ENCODE measurements at places on chromosomes 12 and 14.

DNA sequence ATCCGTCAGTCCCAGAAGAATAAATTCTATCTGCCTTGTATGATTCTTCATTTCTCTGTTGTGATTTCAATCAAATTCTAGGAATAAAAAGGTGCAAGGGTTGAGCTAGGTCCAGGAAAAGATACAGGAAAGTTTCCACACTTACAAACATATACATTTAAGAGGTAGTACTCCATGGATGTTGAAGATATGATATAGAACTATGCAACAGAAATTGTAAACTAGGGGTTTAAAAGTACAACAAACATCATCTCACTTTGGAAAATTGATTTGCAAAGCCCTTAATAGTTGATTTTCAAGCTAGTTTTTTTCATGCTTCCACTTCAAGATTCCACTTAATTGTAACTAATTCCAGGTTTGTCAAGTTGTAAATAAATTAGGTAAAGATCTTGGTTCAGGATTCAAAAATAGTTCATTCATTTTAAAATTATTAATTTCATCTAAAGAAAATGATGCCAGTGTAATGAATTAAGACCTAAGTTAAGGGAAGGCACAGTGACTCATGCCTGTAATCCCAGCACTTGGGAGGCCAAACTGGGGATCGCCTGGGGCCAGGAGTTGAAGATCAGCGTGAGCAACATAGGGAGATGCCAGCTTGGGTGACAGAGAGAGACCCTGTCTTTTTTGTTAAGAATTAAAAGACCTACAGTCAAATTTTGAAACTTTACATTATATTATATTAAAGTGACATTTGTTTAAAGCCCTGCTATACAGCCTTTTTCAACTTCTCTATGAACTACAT, at the start of gene OR6C70:
OR6C70 (minus strand) TSS at position 51 of the 742 bp plus-strand sequence; CDS start at position 51, 0 bp downstream.
- DNase-seq = no peak

DNA sequence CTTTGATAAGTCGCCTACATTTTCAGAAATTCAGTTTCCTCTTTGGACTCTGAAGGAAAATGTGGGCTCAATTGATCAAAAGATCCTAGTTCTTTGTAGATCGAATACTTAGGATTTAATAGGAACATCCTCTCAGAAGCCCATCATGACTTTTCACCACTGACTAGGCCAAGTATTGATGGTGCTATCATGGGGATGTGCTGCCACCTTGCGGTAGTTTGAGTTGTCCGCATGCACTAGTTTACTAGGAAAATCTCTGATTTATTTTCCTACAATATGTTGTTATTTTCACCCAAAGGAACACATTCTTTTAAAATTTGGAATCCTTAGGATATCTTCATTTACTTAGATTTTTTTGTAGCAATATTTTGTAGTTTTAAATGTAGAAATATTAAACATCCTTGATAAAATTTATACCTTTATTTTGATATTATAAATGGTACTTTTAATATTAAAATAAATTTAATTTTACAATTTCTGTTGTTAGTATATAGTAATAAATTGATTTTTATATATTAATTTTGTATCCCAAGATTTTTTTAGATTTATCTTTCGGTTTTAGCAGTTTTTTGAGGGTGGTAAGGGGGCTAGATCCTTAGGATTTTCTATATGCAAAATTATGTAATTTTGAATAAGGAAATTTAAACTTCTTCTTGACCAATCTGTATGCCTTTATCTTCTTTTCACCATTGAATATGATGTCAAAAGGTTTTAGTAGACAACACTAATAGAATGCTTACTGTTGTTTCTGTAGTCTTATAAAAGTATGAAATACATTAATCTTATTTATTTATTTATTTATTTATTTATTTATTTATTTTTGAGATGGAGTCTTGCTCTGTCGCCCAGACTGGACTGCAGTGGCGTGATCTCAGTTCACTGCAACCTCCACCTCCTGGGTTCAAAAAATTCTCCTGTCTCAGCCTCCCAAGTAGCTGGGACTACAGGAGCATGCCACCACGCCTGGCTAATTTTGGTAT, 52.9 kb upstream of the OR9K2 start:
- no peak for DNase-seq

GRCh38 chr12:55728939-55729818, at the start of gene CD63:
Gene CD63 (minus strand): TSS chr12:55729009. CDS start chr12:55728341, 668 bp downstream.
- DNase-seq = no peak

DNA sequence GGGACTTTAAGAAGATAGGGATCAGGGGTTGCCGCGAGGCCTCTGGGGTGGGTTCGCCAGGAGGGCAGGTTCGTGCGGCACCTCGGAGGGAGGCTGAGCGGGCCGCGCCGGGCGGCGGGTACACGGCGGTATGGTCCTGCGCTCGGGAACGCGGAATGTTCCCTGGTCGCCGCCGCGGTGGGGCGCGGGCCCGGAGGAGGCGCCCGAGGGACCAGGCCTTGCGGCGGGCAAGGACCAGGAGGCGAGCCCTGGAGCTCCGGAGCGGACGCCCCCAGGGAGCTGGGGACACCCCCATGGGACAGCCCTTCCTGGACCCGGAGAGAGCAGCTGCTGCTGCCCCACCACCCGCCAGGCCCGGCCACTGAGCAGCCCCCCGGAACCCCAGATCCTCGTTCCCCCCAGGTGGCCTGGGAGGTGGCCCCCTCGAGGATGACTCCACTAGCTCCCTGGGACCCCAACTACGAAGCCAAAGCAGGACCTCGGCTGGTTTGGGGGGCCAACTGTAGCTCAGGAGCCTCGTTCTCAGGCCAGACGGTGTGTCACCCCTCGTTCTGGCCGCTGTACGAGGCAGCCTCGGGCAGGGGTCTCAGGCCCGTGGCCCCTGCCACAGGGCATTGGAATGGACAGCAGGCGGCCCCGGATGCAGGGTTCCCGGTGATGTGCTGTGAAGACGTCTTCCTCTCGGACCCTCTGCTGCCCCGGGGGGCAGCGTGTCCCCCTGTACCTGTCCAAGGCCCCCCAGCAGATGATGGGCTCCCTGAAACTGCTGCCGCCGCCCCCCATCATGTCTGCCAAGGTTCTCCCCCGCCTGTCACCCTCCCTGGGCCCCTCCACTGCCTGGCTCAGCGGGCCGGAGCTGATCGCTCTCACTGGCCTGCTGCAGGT, 45.6 kb upstream of the SLC8A3 start:
- DNase-seq = no peak

- no peak for DNase-seq
Measured at GRCh38 chr12:130371296-130371695, 33.6 kb downstream of the PIWIL1 start.

- DNase-seq = no peak
Measured at GRCh38 chr12:77830583-77831351, at the start of gene NAV3. Gene NAV3 (plus strand): TSS chr12:77830894. CDS start chr12:77831462, 568 bp downstream.

DNA sequence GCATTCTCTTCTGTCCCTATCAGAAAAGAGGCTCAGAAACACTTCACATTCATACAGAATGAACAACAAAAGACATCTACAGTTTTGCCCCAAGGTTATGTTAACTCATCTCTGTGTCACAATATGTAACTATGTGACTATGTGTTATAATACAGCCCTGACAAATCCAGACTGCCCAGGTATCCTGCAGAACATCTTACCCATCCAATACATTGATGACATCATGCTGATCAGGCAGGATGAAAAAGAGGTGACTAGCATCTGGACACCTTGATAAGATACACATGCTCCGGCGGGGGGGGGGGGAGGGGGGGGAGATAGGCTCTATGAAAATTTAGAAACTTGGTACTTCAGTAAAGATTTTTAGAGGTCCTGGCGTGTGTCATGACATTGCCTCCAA, 8.3 kb upstream of the GNS start:
- no peak for DNase-seq

GRCh38 chr12:113933201-113933786, 32.8 kb downstream of the RBM19 start:
- no peak for DNase-seq

DNA sequence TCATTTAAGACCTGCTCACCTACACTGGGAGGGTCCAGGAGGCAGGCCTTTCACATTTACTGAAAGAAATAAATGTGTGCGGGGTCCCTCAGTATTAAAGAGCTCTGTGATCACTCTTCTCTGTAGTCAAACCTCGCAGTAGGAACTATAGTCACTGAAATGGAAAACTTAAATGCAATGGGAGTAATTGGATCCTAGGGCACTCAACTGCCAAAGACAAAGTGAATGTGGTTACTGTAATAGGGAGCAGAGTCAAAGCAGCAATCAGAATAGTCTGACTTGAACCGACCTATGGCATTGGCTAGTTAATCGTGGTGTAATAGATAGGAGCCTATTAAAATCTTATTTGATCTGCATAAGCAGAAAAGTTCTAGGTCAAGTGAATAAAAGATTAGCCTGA, 26.6 kb upstream of the DYRK2 start:
- DNase-seq = no peak

- DNase-seq = no peak
Measured at GRCh38 chr12:112096070-112096469, 12.5 kb downstream of the NAA25 start.

DNA sequence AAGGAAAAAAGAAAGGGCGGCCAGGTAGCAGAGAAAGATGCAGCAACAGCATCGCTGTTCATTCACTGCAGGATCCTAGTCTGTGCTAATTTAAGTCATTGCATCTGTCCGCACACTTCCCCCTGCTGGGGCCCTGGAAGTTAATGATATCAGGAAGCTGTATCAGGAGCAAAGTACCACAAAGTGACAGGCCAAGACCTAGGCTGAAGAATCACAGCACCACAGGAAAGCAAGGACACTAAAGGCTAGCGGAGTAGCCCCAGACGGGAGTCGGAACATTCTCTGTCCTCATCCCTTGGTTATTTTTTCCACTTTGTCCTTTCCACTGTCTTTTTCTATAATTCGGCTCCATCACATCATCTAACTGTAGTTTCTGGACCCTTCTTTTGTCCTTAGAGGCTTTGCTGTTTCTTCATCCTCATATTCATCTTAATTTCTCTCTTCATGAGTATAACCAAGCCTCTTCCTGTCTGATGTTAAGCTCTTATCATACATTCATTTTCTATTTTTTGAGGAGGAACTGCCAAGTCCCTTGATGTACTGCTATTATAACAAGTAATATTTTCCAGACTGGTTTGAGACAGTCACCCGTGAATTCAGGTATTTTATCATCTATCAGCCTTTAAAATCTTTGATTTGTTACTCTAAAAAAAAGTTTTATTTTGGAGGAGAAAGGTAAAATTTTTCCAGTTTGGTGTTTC, 28.3 kb downstream of the DUSP16 start:
- DNase-seq = no peak

GRCh38 chr12:55931780-55932550, 1.0 kb downstream of the DGKA start:
- no peak for DNase-seq

- no peak for DNase-seq
Measured at GRCh38 chr14:85038526-85039352, 491.2 kb upstream of the FLRT2 start.

- DNase-seq = no peak
Measured at GRCh38 chr14:101072070-101072469, 168.5 kb upstream of the RTL1 start.

GRCh38 chr12:53677800-53678148, 1.9 kb upstream of the ATP5MC2 start:
- DNase-seq = no peak
